H9 (cell line): ENCODE measurements at places on chromosomes 6 and 20. TPM values are rescaled to one million over a fixed set of nuclear protein-coding genes. Genes with fewer than 3 reads are reported as not detected.
A peak's percentile ranks its signal among the peaks of the same experiment; 100 is the strongest.

DNA sequence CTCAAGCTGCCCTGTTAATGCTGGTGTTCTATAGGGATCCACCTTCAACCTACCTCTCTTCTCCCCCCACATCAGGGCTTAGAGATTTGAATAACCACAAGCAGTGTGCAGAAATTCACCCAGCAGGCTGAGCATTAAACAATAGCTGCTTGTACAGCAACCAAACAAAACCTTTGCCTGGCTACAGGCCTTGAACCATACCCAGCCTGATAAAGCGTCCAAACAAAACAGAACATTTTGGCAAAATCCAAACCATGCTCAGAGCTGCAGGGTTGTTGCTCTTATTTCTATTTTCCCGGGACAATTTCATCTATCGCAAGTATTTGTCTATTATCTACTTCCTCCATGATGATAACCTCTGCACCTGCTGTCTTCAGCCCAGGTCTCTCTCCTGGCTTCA, 142.3 kb downstream of the UNC5CL start:
- H3K27ac ChIP-seq, result no peak overlapping the region
- no peaks in the 10 kb centered on the region for H3K36me3 ChIP-seq
- no peak for DNase-seq
- no peaks in the 10 kb centered on the region for H3K4me1 ChIP-seq
- peaks cover 3% of the 10 kb centered on the region; the same call in 1 of the 2 replicates for H3K27me3 ChIP-seq

Gene HLA-DRB1
- 24.7 and 25.9 TPM in 2 replicates for total RNA-seq

Gene SAPCD1
- total RNA-seq, result 3.2 and 4.3 TPM in 2 replicates

DNA sequence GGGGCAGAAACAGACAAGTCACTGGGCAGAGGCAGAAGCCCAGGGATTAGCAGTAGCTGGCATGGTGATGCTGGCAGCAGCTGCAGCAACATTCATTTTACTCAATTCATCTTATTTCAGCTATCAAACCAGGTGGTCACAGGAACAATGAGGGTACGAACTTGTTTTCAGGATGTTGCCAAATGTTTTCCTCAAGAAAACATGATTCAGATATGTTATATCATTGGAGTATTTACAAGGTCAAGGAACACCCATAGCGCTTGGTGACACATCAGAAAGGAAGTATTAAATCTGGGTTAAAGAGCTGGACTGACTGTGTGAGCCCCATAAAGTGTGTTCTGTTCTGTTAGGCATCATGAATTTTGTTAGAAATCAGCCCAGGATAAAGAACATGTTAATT, 456.9 kb upstream of the ID4 start:
- H3K36me3 ChIP-seq, result no peaks in the 10 kb centered on the region
- H3K4me3 ChIP-seq, result no peak overlapping the region
- no peak overlapping the region for H3K27ac ChIP-seq
- H3K27me3 ChIP-seq, result no peaks in the 10 kb centered on the region

DNA sequence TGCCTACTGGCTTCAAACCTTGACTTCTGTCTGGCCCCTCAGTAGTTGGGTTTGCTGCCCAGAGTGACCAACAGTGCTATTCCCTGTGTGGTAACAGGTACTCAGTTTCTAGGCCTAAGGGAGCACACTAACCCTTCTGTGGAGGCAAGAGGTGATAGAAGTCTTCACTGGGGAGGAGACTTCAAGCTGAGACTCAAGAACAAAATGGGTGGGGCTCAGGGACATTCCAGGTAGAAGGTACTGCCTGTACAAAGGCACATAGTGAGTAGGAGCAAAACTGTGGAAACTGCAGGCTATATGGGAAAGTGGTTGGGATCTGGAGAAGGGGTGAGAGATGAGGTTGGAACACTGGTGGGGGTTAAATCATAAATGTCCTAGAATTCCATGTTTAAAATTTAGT, 2.3 kb upstream of the SCAND1 start:
- H3K36me3 ChIP-seq, result no peaks in the 10 kb centered on the region
- 0 out of 2 replicates have a peak, but pooled peaks cover 1% of the 10 kb centered on the region for H3K27me3 ChIP-seq
- no peak overlapping the region for H3K27ac ChIP-seq
- no peaks in the 10 kb centered on the region for H3K4me1 ChIP-seq

GRCh38 chr6:12955956-12956355, 239.4 kb downstream of the PHACTR1 start:
- H3K27me3 ChIP-seq, result peaks cover 43% of the 10 kb centered on the region
- peaks cover 8% of the 10 kb centered on the region; the same call in 1 of the 2 replicates for H3K4me1 ChIP-seq
- no peak for DNase-seq
- H3K4me3 ChIP-seq, result peak overlapping the region; percentile 81

GRCh38 chr6:131199568-131200272, 64.5 kb downstream of the AKAP7 start:
- H3K27me3 ChIP-seq, result no peaks in the 10 kb centered on the region
- DNase-seq, result peak; percentile 85
- H3K36me3 ChIP-seq, result no peaks in the 10 kb centered on the region
- H3K27ac ChIP-seq, result no peak overlapping the region

DNA sequence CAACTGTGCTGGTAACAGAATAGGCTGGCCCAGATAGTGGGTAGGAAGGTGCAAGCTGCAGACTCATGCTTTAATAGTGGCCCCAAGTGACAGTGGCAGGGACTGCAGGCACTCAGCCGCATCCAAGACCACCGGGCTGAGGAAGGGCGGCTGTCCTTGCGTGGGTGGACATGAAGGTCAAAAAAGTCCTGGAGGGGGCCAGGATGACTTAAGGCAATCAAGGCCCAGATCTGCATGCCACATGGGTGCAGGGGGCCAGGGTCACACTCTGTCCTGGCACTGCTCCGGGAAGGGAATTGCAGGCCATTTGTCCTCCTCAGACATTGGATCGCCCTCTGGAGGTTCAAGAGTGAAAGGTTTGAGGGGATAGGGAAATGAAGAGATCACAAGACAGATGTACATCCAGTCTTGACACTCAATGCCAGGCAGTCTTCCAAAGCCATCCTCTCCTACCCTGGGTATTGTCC, 10.4 kb upstream of the VNN2 start:
- no peaks in the 10 kb centered on the region for H3K4me1 ChIP-seq
- peak overlapping the region; percentile 59 for H3K4me3 ChIP-seq
- peaks cover 15% of the 10 kb centered on the region for H3K36me3 ChIP-seq
- peak; percentile 83 for DNase-seq
- no peak overlapping the region for H3K27ac ChIP-seq

- H3K27me3 ChIP-seq, result no peaks in the 10 kb centered on the region
- H3K4me3 ChIP-seq, result no peak overlapping the region
- no peak overlapping the region for H3K27ac ChIP-seq
- no peak for DNase-seq
Measured at GRCh38 chr20:10040070-10040975, 5.5 kb downstream of the ANKEF1 start.

DNA sequence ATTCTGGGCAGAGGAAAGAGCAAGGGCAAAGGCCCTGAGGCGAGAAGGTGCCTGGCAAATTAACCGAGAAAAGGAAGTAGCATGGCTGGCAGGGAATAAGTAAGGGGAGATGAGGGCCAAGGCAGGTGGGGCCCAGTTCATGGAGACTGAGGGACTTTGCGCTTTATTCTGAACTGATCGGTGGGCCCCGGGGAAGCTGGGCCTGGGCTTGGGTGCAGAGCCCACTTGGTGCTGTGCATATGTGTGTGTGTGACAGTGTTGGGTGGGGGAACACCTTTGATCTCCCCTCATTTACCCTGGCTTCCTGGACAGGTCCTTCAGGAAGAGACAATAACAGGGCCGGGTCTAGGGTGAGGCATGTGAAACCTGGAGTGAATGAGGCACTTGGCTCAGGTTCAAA, 2.9 kb upstream of the MDFI start:
- peaks cover 2% of the 10 kb centered on the region; the same call in 1 of the 2 replicates for H3K4me1 ChIP-seq
- no peak overlapping the region for H3K27ac ChIP-seq
- DNase-seq, result no peak
- no peak overlapping the region for H3K4me3 ChIP-seq
- H3K27me3 ChIP-seq, result peaks cover 3% of the 10 kb centered on the region; the same call in 1 of the 2 replicates
- no peaks in the 10 kb centered on the region for H3K36me3 ChIP-seq

DNA sequence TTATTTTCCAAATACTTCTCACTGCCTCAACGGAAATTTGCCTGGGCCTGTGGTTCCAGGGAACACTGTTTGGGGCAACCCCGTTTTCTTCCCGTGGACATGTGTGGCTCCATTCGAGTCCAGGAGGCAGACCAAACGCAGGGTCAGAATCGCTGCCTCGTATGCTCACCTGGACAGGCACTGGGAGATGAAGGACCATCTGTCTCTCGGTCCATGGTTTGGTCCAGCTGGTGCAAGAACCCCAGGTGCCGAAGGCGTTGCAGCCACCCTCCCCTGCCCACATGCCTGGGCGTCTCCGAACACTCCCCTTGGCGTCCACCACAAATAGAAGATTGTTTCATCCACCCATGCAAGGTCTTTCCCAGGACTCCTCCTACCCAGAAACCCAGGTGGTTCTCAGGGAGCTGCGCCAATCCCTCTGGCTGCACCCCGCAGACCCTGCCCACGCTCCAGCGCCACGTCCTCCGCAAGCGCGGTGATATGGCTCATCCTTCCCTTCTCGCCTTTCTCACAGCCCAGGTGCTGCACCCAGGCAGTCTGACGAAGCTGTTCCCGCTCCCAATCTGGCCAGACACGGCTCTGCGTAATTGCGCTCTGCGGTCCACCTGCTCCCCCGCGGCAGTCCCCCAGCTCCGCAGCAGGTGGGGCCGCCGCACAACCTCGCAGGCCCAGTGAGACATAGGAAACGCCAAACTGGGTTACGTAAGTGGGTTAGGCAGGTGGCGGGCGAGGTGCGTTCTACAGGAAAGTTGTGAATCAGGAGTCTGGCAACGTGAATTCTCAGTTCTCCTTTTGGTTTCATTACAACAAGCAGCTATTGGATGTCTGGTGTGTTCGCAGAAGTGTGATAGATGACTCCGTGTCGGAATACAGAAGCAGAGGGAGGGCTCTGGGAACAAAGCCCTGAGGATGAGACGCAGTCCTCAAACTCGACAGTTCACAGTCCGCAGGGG, 146.2 kb upstream of the ECI2 start:
- H3K27me3 ChIP-seq, result peaks cover 12% of the 10 kb centered on the region; the same call in 1 of the 2 replicates
- H3K4me3 ChIP-seq, result peak overlapping the region; percentile 45

Gene SNX21
- 18.9 and 20.5 TPM in 2 replicates for total RNA-seq

Gene CLIC5
- total RNA-seq, result 0.15 and 0.20 TPM in 2 replicates

DNA sequence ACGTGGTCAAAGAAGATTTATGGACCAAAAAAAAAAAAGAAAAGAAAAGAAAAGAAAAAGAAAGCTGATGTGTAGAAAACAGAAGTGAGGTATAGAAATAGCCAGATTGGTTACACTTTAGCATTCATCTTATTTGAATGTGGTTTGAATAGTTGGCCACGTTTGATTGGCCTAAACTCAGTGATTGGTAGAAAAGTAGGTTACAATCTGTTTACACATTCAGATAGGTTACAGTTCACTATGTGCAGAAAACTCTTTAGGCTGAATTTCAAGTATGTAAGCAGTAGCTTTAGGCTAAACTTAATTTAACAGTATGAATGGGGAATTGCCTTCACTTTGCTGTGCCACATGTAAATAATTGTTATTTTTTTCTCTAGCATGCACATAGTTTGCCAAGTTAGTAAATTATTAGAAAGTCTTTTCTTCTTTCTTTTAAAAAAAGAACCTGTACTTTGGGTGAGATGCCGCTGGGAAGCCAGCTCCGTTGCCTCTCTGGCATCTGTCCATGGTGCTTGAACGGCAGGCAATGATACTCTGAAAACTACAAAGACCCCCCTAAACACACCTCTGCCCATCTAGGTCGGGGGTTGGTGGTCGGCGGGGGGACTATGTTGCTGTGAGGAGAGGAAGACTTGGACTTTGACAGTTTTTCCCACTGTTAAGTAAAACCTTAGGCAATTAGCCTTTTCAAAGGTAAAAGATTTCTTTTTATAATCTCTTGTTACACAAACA, 173.0 kb downstream of the AIG1 start:
- no peak overlapping the region for H3K27ac ChIP-seq
- no peaks in the 10 kb centered on the region for H3K27me3 ChIP-seq
- H3K4me3 ChIP-seq, result no peak overlapping the region
- no peak for DNase-seq

- H3K4me3 ChIP-seq, result no peak overlapping the region
- H3K27ac ChIP-seq, result no peak overlapping the region
- H3K27me3 ChIP-seq, result no peaks in the 10 kb centered on the region
- no peaks in the 10 kb centered on the region for H3K4me1 ChIP-seq
- H3K36me3 ChIP-seq, result peaks cover 20% of the 10 kb centered on the region
- DNase-seq, result no peak
Measured at GRCh38 chr6:132811276-132811675, 3.1 kb upstream of the RPS12 start.
